Dermis microvascular lymphatic vessel endothelial cell (primary cell): ENCODE measurements at places on chromosomes 5 and 9.

DNA sequence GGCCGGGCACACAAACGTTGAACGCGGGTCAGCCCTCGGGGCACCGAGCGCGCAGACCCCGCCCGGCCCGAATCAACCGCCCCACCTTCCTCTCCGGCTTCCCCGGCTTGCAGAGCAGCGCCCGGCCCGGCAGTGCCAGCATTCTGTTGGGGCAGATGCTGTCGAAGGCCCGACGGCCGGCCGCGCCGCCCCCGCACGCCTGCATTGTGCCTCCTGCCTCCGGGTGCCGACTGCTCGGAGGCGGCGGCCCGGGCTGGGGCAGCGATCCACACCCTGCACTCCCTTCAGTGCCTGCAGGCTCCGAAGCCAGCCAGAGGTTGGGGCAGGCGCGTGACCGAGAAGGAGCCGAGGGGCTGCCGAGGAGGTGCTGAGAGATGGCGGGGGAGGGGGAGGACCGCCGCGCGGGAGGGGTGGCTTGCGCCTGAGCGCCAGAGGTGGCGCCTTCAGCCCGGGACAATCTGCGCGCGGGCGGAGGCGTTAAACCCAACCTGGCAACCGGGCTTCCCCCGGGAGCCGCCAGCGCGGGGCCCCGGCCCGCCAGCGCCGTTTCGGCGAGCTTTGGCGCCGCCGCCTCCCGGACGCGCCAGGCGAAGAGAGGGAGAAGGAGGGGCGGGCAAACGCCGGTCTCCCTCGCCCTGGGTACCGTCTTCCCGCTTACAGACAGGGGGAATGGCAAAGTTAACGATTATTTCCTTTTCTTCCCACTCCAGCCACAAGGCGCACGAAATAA lies at the start of gene MCIDAS:
MCIDAS (minus strand) TSS at position 382 of the 730 bp plus-strand sequence; CDS start at position 205, 177 bp downstream.
- DNase-seq: peak; percentile 58

GRCh38 chr9:69443178-69443577 lies 118.2 kb downstream of the ENTREP1 start:
- DNase-seq: no peak

DNA sequence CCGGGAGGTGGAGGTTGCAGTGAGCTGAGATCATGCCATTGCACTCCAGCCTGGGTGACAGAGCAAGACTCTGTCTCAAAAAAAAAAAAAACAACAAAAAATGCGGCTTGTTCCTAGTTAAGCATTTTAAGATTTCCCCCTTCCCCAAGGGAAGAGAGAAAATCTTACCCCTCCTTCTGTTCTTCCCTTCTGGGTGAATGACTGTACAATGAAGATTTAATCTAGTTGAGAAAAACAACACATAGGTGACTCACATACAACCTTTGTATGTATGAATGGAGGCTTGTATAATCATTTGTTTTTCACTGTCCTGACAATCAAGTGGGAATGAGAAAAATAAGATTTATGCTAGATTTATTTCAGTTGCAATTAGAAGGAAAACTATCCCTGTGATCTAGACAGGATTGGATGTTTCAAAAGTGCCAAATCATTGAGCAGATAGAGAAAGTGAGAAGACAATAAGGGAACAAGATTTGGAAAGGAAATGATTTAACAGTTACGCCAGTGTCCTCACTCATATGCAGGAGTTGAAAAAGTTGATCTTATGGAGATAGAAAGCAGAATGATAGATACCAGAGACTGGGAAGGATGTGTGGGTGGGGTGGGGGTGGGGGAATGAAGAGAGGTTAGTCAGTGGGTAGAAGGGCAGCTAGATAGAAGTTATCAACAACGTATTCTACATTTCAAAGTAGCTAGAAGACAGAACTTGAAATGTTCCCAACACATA lies 16.7 kb downstream of the GDA start:
- DNase-seq: no peak

GRCh38 chr5:122849771-122850170 lies 4.4 kb downstream of the SNX24 start:
- DNase-seq: no peak

DNA sequence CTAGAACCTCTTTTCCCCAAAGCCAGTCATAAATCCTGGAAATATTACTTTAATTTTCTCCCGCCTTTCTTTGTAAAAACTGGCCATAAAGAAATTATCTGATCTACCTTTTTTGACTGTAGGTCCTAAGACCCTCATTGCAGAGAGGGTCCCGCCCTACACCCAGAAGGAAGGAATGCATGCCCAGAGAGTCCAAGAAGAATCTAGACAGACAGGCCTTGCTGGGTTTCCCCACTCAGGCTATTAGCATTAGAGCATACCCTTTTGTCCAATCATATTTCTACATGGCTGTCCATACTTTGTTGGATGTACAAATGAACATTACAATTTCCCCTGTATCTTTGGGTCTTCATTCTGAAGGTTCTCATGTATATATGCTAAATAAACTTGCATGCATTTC lies 1.9 kb upstream of the ATG10 start:
- DNase-seq: no peak
